CD4-positive, alpha-beta T cell treated with Interleukin-21 for 1 hour (primary cell): ENCODE measurements at places on chromosomes 6 and 20.

- no peak for DNase-seq
Measured at GRCh38 chr6:47852727-47853126, 70.9 kb downstream of the OPN5 start.

DNA sequence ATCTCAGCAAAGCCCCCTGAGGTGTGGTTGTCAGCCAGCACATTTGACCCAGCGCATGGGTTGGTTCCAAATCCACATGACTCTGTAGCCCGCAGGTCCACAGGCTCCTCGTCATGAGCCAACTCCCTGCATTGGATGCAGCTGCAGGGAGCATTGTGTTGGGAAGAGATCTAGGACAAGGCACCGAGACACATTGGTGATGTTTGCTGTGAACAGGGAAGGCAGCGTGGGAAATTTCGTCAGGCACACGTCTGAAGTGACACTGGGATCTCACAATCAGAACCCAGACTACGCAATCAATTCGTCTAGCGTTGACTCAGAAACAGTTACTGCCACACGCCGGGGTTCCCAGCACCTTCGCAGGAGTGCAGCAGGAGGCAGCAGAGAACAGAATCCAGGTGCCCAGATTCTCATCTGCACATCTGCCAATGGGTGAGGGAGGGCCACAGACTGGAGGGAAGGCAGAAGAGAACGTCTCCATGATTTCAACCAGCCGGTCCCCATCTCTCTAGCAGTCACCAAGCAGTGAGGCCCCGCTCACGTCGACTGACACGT lies 177.0 kb downstream of the TTLL2 start:
- DNase-seq: no peak

DNA sequence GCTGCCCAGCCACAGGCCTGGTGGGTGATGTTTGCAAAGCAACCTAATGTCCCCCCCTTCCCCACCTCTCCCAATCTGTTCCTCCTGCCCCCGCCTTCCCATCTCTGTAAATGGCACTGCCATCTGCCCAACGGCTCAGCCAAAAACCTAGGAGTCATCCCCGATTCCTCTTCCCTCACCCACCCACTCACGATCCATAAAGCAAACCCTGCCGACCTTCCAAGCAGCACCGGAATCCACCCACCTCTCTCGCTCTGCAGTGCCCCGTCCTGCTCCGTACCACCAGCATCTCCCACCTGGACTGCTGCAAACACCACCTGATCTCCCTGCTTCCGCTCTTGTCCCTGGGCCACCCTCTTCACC lies 37.6 kb downstream of the SULF2 start:
- no peak for DNase-seq

DNA sequence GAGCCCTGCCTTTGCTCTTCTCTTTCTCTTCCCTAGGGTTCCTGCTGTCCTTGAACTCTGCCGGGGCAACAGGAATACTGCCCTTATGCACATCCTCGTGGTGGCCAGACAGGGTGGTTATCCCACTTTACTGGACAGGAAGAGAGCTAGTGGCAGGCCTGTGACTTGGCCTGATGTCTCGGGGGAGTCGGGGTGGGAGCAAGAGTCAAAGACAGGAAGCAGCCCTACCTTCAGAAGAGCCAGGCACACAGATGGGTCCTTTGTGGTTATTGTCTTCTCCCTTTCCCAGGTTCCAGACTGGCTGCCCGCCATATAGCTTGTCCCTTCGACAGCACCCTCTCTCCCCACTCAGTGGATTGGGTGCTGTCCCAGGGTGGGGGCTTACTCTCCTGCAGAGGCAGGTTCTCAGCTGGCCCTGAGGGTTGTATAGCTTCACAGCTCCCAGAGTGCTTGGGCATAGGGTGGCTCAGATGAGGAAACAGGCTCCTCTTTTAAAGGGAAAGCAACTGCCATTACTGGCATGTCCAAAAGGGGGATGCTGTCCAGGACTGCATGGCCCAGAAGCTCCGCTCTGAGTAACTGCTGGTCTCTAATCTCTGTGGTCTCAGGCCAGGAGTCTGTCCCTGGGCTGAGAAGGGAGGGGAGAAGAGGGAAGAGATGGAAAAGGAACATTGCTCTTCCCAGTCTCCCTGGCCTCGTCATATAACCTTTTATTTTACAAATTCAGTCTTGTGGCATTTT lies 17.3 kb downstream of the PLCG1 start:
- no peak for DNase-seq

GRCh38 chr6:107485157-107485556 lies 4.8 kb upstream of the SOBP start:
- no peak for DNase-seq

- no peak for DNase-seq
Measured at GRCh38 chr20:44405257-44405656, 49.8 kb downstream of the HNF4A start.

DNA sequence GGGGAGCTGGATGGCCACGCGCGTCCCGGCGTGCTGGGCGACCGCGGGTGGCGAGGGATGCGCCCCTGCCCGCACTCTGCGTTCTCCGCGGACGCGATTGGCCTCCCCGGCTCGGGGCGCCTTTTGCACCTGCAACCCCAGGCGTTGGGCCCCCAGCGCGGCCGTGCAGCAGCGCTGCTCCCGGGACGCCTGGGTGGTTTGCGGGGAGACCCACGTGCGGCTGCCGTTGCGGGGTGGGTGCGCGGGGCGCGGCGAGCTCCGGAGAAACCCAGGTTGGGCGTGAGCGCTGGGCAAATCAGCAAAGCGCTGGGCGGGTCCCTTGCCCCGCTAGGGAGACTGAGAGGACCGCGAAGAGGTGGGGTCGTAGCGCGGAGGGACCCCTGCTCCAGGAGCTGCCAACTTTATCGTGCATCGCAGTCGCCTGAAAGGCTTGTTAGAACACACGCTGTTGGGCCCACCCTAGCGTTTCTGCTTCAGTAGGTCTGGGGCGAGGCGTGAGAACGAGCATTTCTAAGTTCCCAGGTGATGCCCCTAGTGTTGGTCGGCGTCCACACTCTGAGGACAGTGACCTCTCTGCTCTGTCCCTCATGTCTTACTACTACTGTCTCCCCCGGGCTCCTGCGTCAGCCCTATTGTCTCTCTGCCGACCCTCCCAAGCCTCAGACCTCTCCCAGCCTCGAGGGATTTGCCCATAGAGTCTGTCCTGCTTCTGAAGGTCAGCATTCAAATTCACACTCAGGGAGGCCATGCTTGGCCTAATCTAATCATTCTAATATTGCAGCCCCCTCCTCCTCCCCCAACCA lies 538 bp upstream of the ZFP64 start:
- DNase-seq: peak; percentile 55

GRCh38 chr6:167793421-167793820 lies 33.3 kb upstream of the AFDN start:
- DNase-seq: no peak

DNA sequence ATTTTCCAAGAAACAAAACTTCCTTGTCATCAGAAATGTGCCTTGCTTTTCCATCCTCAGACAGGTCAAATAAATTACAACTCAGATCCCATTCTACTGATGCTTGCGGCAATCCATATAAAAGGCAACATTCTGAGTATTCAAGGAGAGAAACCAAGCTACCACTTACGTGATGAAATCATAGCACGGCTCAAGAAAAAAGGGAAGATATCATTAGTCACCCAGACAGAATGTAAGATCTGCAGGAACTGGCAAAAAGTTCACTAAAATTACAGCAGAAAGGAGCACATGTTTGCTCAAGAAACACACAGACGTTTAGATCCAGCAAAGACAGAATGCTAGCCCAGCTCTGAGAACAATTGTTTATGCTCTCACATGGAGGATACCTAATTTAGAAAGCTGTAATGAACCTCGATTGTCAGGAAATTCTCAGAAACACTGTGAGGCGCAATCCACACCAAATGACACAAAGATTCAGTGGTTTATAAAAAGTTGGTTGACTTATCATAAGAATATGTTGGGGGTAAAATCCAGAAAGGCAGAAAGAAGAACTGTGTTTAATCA lies 304.2 kb downstream of the ADGRG6 start:
- no peak for DNase-seq

DNA sequence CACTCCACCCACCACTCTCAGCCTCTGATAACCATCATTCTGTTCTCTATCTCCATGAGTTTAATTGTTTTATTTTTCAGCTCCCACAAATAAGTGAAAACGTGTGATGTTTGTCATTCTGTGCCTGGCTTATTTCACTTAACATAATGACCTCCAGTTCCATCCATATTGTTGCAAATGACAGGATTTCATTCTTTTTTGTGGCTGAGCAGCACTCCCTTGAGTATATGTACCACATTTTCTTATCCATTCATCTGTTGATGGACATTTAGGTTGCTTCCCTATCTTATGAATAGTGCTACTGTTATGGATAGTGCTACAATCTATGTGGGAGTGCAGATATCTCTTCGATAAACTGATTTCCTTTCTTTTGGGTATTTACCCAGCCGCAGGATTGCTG lies 103.3 kb upstream of the PDE7B start:
- no peak for DNase-seq

DNA sequence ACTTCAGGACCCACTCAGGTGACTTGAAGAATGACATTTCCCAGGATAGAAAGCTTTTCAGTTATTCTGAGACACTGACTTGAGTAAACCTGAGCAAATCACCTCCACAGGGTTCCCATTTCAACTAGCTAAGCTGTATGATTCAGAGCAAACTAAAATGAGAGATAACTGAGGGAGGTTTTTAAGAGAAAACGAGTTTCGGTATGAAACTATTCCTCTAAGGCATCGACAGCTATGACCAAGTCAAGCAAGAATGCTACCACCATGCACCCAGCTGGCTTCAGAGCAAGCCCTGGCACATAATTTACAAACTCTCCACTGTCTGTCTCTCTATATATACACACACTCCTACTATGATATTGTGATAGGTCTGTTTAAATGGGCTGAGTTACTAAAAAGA lies 75.4 kb downstream of the PERP start:
- DNase-seq: no peak

DNA sequence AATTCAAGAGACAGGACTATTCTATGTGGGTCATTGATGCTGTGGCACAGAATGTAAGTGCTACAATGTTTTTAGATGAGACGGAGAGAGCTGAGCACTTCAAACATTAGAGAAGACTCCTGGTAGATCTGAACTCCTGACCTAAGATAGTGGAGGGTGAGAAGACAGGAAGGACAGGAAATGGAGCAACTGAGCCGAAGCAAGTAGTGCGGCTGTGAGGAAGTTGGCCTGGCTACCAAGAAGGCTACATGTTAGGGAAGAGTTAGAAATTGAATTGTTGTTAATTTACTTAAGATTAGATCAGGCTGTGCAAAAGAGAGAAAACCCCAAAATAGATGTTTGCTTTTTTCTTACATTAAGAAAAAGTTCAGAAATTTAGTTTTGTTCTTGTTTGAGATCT lies 14.4 kb upstream of the MLIP start:
- no peak for DNase-seq

GRCh38 chr6:148557796-148558321 lies 189.0 kb upstream of the UST start:
- DNase-seq: peak; percentile 32

DNA sequence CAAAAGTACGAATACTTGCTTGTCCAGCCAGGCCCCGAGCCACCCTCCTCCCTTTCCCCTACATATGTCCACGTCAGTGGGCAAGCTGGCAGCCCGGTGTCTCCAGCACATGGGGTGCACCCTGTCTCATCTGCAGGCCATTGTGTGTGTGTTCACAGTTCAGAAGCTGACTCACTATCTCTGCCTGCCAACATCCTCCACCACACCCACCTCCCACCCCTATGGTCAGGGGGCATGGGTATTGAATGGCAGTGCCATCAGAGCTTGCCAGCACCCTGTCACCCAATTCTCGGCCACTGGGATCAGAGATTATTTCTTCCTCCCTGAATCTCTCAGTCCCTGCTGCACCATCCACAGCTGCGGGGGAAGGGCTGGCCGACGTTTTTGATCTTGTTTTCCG lies 195.7 kb downstream of the FARS2 start:
- no peak for DNase-seq

GRCh38 chr6:100774681-100775080 lies 106.4 kb downstream of the ASCC3 start:
- no peak for DNase-seq

DNA sequence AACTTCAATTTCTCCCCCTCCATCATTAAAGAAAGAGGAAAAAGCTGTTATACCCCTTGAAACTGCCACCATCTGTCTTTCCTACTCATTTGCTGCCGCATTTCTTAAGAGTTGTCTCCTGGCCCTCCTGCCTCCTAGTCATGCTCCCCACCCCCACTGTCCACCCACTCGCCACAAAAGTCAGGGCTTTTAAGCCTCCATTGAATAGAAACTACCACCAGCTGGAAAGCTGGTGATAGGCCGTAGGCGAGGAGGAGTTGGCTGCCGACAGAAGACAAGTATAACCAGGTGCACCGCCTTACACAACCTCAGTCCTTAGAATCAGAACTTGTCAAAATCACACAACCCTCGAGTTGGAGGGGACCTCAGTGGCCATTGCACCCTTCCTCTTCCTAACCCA lies 67.6 kb downstream of the B3GAT2 start:
- no peak for DNase-seq

DNA sequence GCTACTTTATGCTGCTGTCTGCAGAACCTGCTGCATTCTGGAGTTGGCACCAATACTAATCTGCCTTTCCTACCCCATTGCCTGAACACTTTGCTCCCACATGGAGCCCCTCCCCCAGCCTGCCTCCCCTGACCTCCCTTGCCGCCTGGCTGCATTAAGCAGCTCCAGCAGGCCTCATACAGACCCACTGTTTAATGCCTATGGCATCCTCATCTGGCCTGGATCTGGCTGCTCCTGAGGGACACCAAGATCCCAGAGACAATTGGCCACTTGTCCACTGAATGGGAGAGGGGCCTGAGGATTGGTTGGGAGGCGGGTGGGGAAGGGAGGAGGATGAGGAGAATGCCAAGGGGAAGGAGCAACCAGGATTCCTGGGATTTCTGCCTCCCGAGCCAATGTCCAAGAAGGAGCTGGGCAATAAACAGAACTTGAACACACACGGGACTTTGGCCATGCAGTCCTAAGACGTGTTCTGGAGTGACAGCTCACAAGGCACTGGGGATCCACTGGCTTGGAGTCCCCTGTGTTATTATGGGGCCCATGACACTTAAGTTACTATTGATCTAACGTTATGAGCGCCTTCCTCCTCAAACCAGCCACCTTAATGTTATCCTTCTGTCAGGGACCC lies 10.4 kb upstream of the KCNK5 start:
- no peak for DNase-seq

DNA sequence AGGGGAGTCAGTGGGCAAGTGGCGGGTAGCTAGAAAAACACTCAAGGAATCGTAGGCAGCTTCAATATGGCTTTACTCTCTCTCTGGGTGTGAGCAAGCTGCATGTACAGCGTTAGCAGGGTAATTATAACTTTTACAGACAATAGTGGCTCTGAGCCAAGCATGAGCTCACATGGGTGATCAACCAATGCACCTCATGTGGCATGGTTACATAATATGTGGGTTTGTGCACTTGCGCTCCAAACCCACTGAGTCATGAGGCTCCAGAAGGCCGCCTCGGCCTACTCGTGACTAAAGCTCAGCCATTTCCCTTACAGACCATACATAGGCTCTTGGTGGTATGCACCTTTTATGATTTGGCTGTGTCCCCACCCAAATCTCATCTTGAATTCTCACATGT lies 78.4 kb upstream of the FBXL4 start:
- peak; percentile 3 for DNase-seq

- DNase-seq: no peak
Measured at GRCh38 chr20:12599494-12599893, 409.3 kb upstream of the SPTLC3 start.

GRCh38 chr6:4055420-4056041 lies 23.4 kb downstream of the FAM217A start:
- peak; percentile 22 for DNase-seq
